GM23248 (cell line): ENCODE measurements at places on chromosomes 5 and 9.

DNA sequence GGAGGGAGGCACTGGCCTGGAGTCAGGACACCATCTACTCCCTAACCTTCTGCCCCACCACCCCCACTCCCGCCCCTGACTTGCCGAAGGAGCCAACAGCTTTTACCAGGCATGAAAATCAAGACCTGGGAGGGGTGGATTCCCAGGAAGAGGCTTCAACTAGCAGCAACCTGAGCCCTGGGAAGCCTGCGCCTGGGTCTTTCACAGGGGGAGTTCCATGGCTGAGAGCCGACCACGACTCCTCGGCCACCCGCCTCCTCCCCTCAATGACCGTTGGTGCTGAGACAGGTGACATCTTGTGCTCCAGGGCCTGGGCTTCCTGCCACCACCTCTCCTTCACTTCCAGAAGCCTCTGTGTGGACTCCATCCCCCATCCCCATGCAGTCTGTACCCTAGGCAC lies 37.1 kb downstream of the BARX1 start:
- DNase-seq = no peak

DNA sequence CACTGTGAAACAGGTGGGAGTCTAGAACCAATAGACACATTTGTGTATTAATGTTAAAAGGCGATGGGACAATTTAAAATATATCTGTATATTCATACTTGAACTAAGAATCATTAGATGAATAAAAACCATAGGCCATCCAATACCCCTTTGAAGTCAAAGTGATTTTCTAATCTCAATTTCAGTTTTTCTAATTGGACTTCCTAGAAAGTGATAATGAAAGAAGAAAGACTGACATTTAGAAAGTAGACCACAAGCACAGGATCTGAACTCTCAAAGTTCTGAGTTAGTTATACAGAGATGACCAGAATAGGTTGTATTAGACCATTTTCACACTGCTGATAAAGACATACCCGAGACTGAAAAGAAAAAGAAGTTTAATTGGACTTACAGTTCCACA lies 412.8 kb upstream of the PIK3R1 start:
- DNase-seq = no peak

DNA sequence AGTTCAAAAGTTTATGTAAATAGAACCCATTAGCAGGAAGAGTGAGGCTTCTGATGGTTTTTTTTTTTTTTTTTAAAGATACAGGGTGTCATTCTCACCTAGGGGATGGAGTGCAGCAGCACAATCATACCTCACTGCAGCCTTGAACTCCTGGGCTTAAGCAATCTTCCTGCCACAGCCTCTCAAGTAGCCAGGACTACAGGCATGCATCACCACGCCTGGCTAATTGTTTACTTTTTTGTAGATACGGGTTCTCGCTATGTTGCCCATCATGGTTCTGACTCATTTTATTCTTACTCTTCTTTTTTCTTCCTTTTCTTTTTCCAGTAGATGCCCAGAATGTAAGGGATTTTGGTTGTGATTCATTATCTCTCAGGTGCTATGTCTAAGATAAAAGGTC lies 201.1 kb downstream of the NNT start:
- DNase-seq = no peak

DNA sequence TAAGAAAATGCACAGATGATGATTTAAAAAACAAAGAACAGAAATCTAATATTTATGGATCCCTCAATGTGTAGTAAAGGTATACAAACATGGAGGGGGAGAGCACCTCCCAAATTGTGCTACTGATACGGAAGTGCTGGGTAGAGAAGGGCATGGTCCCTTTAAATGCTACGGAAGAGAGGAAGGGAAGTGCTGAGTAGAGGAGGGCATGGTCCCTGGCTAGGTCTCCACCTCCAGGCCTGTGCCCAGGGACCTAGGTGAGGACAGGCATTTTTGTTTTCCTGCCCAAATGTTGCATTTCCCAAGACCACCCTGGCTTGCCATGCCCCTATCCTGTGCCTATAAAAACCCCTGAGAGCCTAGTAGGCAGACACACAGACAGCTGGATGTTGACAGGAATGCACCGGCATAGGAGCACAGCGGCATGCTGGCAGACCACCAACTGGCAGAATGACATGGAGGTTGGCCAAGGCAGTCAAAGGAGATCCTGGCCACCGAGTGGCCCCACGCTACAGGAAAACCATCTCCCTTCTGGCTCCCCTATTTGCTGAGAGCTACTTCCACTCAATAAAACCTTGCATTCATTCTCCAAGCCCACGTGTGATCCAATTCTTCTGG lies 62.1 kb upstream of the SPDL1 start:
- DNase-seq = no peak

DNA sequence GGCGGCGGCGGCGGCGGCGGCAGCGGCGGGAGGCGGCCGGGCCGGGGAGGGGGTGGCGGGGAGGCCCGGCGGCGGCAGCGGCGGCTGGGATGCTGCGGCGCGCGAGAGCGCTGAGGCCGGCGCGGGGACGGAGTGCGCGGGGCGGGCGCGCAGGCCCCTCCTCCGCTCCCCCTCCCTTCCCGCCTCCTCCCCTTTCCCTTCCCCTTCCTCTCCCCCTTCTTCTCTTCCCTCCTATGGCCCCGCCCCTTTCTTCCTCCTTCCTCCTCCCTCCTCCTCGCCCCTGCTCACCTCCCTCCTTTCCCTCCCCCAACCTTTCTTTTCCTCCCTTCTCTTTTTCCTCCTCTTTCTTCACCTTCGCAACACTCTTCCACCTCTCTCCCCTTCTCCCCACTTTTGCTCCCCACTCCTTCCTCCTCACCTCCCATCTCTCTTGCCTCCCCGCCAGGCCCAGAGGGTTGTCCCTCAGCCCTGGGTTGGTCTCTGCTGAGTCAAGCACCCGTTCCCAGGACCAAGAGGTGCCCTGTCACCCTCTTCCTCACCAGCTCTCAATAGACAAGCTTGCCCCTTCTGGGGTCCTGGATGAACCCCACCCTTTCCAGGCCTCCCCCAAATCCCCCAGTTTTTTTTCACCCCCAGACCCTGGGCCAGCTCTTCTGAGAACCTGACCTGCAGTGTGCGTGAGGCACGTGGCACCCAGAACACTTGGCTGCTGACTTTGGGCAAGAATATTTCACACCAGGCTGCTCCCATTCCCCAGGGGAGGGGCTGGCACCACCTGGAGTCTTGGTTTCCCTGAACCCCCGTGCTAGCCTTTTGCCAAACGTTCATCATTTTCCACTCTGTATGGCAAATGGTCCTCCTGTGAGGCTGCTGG lies at the start of gene SEMA4D:
SEMA4D (minus strand) TSS at position 136 of the 874 bp plus-strand sequence. CDS start 92,657 bp downstream, outside the sequence.
- peak; percentile 39 for DNase-seq

- DNase-seq = no peak
Observed at GRCh38 chr9:94643176-94643575, 3.9 kb upstream of the FBP1 start.

- no peak for DNase-seq
Observed at GRCh38 chr9:37967014-37967760, 63.3 kb upstream of the SLC25A51 start.

GRCh38 chr5:135457424-135458071 lies 5.4 kb upstream of the TIFAB start:
- DNase-seq = peak; percentile 74

DNA sequence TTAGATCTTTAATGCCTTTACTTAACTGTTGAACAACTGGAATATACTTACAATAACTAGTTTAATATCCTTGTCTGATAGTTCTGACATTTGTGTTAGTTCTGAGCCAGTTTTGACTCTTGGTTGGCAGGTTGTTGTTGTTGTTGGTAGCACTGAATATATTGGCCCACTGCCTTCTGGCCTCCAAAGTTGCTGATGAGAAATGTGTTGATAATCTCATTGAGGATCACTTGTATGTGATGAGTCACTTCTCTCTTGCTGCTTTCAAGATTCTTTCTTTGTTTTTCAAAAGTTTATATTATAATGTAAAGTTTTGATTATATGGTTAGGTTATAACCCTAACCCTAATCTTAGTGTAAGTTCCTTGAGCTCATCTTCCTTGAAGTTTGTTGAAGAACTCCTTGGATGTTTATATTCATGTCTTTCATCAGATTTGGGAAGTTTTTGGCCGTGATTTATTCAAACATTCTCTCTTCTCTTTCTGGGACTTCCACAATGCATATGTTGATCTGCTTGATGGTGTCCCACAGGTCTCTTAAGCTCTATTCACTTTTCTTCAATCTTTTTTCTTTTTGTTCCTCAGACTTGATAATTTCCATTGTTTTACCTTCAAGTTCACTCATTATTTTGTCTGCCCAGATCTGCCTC lies 149.7 kb downstream of the FGF18 start:
- DNase-seq = no peak
